Mesendoderm (in vitro differentiated cells): ENCODE measurements at places on chromosomes 3 and 15.

DNA sequence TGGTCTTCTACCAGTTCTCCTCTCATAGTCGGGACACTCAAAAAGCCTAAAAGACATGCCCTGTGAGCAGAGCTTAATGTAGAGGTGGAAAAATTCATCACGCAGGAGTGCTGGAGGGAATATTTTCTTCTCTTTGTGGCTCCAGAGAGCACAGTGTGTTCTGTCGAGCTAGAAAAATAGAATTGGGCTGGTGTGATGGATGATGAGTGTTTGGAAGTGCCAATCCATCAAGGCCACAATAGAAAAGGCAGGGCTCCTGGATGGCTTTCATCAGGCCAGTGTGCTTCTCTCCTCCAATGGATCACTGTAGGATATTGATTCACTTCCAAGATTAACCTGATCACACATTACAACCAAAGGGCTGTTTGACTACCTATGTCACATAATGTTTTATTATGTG is 65.7 kb downstream of the CD47 start:
- H3K27me3 ChIP-seq, result no peaks in the 10 kb centered on the region
- no peaks in the 10 kb centered on the region for H3K36me3 ChIP-seq
- H3K4me1 ChIP-seq, result no peaks in the 10 kb centered on the region
- DNase-seq, result no peak
- no peak overlapping the region for H3K4me3 ChIP-seq
- H3K27ac ChIP-seq, result no peak overlapping the region

DNA sequence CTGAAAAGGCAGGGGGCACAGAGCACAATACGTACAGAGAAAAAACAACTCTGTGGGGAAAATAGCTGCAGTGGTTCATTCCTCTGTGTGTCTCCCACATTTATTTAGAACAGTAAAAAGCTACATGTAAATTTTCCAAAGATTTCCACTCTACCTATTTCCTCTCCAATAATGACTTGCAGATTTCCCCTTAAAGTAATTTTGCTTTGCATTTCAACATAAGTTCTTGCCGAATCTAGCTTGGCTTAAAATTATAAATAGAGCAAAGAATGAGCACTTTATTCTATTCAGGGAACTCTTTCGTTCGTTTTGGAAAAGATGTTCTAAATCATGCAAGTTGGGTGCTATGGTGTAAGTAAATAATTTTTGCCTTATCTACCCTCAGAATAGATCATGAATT is 58.2 kb upstream of the NR2E3 start:
- no peaks in the 10 kb centered on the region for H3K4me1 ChIP-seq
- H3K27ac ChIP-seq, result no peak overlapping the region
- H3K4me3 ChIP-seq, result no peak overlapping the region

GRCh38 chr15:84898761-84899160 is 14.3 kb downstream of the SLC28A1 start:
- no peak overlapping the region for H3K27ac ChIP-seq
- no peaks in the 10 kb centered on the region for H3K4me1 ChIP-seq
- no peak for DNase-seq
- no peaks in the 10 kb centered on the region for H3K27me3 ChIP-seq
- H3K4me3 ChIP-seq, result no peak overlapping the region
- no peaks in the 10 kb centered on the region for H3K36me3 ChIP-seq

DNA sequence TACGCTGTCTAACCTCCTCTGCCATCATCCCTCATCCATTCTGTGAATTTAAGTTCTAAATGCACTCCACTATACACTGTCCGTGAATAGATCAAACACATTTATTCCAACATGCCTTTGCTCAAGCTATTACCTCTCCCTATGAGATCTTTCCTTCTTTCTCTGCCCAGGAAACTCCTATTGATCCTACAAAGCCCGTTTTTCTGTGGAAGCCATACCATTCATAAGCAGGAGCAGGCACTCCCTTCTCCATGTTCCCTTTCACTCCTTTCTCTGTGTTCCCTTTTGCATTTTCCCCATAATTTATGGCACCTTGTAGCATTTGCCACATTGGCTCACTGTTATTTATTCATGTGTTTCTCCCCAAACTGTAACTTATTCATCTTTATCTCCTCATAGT is 501.6 kb downstream of the MAGI1 start:
- no peak for DNase-seq
- H3K36me3 ChIP-seq, result no peaks in the 10 kb centered on the region
- no peak overlapping the region for H3K4me3 ChIP-seq

DNA sequence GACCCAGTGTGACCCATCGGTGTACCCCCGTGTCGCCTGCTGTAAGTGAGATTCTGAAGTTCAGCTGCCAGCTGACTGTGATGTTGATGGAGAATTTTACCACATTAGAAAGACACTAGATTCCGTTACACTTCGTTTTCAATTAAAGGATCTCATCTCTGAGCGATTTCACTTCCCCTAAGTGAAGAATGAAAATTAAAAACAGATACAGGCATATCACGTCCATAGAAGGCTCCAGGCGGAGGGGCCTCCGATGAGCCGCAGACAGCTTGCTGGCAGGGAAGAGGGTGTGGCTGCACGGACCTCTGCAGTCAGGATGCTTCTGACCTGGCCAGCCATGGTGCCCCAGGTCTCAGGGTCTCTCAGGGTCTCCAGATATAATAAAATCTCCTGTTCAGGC is 6.6 kb upstream of the CPN2 start:
- H3K4me1 ChIP-seq, result no peaks in the 10 kb centered on the region
- no peak for DNase-seq
- no peaks in the 10 kb centered on the region for H3K27me3 ChIP-seq

- H3K27me3 ChIP-seq, result no peaks in the 10 kb centered on the region
- H3K27ac ChIP-seq, result no peak overlapping the region
- H3K36me3 ChIP-seq, result no peaks in the 10 kb centered on the region
- no peak for DNase-seq
- no peak overlapping the region for H3K4me3 ChIP-seq
Observed at GRCh38 chr15:68576235-68576892, 2.4 kb upstream of the CORO2B start.

GRCh38 chr3:4823986-4824925 is 155.0 kb upstream of the BHLHE40 start:
- H3K27me3 ChIP-seq, result no peaks in the 10 kb centered on the region
- H3K4me1 ChIP-seq, result peaks cover 14% of the 10 kb centered on the region
- DNase-seq, result no peak
- H3K36me3 ChIP-seq, result no peaks in the 10 kb centered on the region
- H3K27ac ChIP-seq, result no peak overlapping the region
- H3K4me3 ChIP-seq, result no peak overlapping the region

DNA sequence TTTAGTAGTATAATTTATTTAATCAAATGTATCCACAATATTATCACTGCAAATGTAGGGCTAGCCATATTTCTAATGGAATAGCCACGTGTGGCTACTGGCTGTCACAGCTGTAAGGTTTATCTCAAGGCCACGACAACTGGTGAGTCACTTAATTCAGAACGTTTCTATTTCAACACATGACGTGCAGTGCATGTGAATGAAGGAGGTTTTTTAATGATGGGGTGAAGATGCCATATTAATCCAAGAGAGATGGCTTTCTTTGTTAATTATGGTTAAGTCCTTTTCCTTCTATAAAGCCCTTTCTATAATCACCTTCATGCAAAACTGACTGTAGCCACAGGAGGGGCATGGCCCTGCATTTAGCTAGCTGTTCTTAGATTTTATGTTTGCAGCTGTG is 212.0 kb downstream of the FEZF2 start:
- H3K36me3 ChIP-seq, result no peaks in the 10 kb centered on the region
- no peak overlapping the region for H3K4me3 ChIP-seq
- no peaks in the 10 kb centered on the region for H3K27me3 ChIP-seq
- H3K27ac ChIP-seq, result no peak overlapping the region

- H3K27ac ChIP-seq, result no peak overlapping the region
- H3K4me1 ChIP-seq, result no peaks in the 10 kb centered on the region
- no peaks in the 10 kb centered on the region for H3K36me3 ChIP-seq
- H3K4me3 ChIP-seq, result no peak overlapping the region
- DNase-seq, result no peak
Observed at GRCh38 chr3:27451842-27452241, 32.3 kb downstream of the SLC4A7 start.

- no peak within 1 kb of the TSS for H3K27ac ChIP-seq
- H3K4me1 ChIP-seq, result peaks cover 10% of the 10 kb centered on the region
- no peaks in the 10 kb centered on the region for H3K36me3 ChIP-seq
- H3K27me3 ChIP-seq, result peaks cover 3% of the 10 kb centered on the region
Observed at GRCh38 chr3:53846134-53846850, at the start of the genes CHDH and IL17RB. Gene CHDH, minus strand, starts transcription at chr3:53846419. Its CDS starts 22,411 bp downstream, at chr3:53824008. Gene IL17RB, plus strand, starts transcription at chr3:53846568. Its CDS starts 21 bp downstream, at chr3:53846589.

- no peaks in the 10 kb centered on the region for H3K4me1 ChIP-seq
- peak; percentile 82 for DNase-seq
- no peaks in the 10 kb centered on the region for H3K36me3 ChIP-seq
- no peak overlapping the region for H3K4me3 ChIP-seq
- no peaks in the 10 kb centered on the region for H3K27me3 ChIP-seq
Observed at GRCh38 chr15:57731530-57732103, 25.1 kb downstream of the POLR2M start.

GRCh38 chr3:188151438-188151837 is 2.5 kb upstream of the LPP start:
- no peaks in the 10 kb centered on the region for H3K36me3 ChIP-seq
- peaks cover 9% of the 10 kb centered on the region for H3K4me1 ChIP-seq
- DNase-seq, result no peak
- no peak overlapping the region for H3K4me3 ChIP-seq

GRCh38 chr3:161104561-161105551 is at the start of gene B3GALNT1:
Gene B3GALNT1, minus strand, starts transcription at chr3:161105349. Its CDS starts 18,595 bp downstream, at chr3:161086754.
- no peaks in the 10 kb centered on the region for H3K4me1 ChIP-seq
- H3K36me3 ChIP-seq, result no peaks in the 10 kb centered on the region
- peak within 1 kb of the TSS; percentile 46 for H3K4me3 ChIP-seq
- no peaks in the 10 kb centered on the region for H3K27me3 ChIP-seq

GRCh38 chr3:196024968-196025367 is 56.9 kb downstream of the TFRC start:
- H3K4me1 ChIP-seq, result no peaks in the 10 kb centered on the region
- no peak overlapping the region for H3K4me3 ChIP-seq
- no peaks in the 10 kb centered on the region for H3K36me3 ChIP-seq
- DNase-seq, result no peak

GRCh38 chr3:88632226-88632625 is 475.2 kb upstream of the EPHA3 start:
- H3K27ac ChIP-seq, result no peak overlapping the region
- H3K4me1 ChIP-seq, result no peaks in the 10 kb centered on the region
- H3K4me3 ChIP-seq, result no peak overlapping the region
- no peaks in the 10 kb centered on the region for H3K27me3 ChIP-seq
- no peak for DNase-seq
- no peaks in the 10 kb centered on the region for H3K36me3 ChIP-seq

GRCh38 chr3:8187996-8188395 is 313.6 kb upstream of the LMCD1 start:
- no peak overlapping the region for H3K27ac ChIP-seq
- H3K4me1 ChIP-seq, result peaks cover 4% of the 10 kb centered on the region
- no peaks in the 10 kb centered on the region for H3K27me3 ChIP-seq
- no peak overlapping the region for H3K4me3 ChIP-seq
- no peaks in the 10 kb centered on the region for H3K36me3 ChIP-seq

- no peak overlapping the region for H3K4me3 ChIP-seq
- no peak overlapping the region for H3K27ac ChIP-seq
- peaks cover 2% of the 10 kb centered on the region for H3K36me3 ChIP-seq
- DNase-seq, result no peak
Observed at GRCh38 chr3:48426944-48427629, 2.8 kb downstream of the PLXNB1 start.

- no peak overlapping the region for H3K27ac ChIP-seq
- no peaks in the 10 kb centered on the region for H3K27me3 ChIP-seq
- H3K4me3 ChIP-seq, result no peak overlapping the region
- H3K36me3 ChIP-seq, result no peaks in the 10 kb centered on the region
- DNase-seq, result peak; percentile 79
Observed at GRCh38 chr3:168272343-168272985, 176.7 kb upstream of the GOLIM4 start.

- no peak for DNase-seq
- no peaks in the 10 kb centered on the region for H3K4me1 ChIP-seq
- H3K27ac ChIP-seq, result no peak overlapping the region
- H3K36me3 ChIP-seq, result no peaks in the 10 kb centered on the region
- no peaks in the 10 kb centered on the region for H3K27me3 ChIP-seq
Observed at GRCh38 chr3:187257992-187258692, 33.4 kb downstream of the MASP1 start.

DNA sequence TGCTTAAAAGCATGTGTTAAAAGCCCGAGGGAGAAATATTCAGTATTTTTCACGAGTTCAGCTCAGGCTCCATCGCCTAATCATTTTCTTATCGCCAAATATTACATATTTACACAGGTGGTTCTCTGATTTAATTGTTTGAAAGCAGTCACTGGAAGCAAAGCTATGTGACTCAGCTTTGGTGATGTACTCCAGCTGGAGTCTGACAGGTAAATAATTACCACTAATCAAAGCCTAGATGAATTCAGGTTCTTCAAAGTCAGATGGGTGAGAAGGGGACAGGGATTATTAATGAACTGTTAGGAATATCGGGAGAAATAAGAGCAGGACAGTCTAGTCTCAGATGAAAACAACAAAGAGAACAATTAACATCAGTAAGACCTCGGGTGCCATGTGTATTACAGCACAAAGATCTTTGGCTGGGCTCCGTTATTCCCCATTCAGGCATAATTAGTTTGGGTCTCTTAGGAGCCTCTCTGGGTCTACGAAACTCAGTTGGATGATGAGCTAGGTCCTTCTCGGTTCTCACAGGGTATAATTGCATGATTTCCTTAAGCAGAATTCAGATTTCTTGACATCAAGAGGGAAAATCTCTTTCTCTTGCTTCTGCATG is 331.7 kb upstream of the ADAMTS9 start:
- H3K36me3 ChIP-seq, result no peaks in the 10 kb centered on the region
- H3K4me3 ChIP-seq, result no peak overlapping the region
- H3K27ac ChIP-seq, result no peak overlapping the region
- no peak for DNase-seq
- H3K27me3 ChIP-seq, result no peaks in the 10 kb centered on the region

DNA sequence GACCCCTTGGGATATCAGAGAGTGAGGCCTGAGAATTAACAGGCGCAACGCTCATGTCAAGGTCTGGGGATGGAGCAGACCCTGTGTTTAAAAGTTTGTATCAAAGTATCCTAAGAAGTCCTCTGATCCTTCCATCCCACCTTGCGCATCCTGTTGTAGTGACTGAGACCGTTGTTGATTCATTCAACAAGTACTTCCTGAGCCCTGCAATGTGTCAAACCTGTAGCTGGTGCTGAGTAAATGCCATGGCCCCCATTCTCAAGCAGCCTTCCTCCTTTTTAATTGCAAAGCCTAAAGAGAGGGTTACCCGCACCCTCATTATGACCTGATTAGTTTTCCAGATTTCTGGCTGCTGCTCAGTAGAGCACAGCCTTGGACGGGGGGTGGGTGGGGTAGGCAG is 46.4 kb downstream of the RPLP1 start:
- no peak overlapping the region for H3K27ac ChIP-seq
- no peak overlapping the region for H3K4me3 ChIP-seq
- H3K36me3 ChIP-seq, result no peaks in the 10 kb centered on the region

DNA sequence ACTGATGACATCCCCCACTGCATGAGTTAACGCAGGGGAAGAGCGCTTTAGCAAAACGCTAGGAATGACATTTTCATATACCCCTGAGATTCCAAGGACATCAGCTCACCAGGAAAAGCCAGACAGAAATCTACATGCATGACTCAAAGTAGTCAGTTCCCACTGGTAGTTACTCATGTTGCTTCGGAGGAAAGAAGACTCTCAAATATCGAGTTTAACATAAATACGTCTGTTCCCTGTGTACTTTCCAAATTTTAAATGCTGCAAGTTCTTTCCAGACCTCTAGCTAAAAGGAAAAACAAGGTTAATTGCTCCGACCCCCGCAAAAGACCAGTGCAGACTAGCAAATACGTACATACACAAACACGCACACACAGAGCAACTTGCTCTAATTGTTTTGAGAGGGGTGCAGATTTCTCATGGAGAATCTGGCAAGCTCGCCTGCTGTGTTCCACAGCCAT is 115.4 kb upstream of the PRICKLE2 start:
- no peaks in the 10 kb centered on the region for H3K36me3 ChIP-seq
- H3K4me3 ChIP-seq, result no peak overlapping the region
- DNase-seq, result peak; percentile 88
- H3K4me1 ChIP-seq, result peaks cover 13% of the 10 kb centered on the region
- peak overlapping the region; percentile 90 for H3K27ac ChIP-seq
